ENCODE measurements at places on chromosomes 13 and 19.

- DNase-seq = no peak
Measured at GRCh38 chr19:38291855-38292254, 12.2 kb upstream of the C19orf33 start.

- DNase-seq = peak; percentile 66
Measured at GRCh38 chr19:19997656-19998268, 41.5 kb downstream of the ZNF682 start.

DNA sequence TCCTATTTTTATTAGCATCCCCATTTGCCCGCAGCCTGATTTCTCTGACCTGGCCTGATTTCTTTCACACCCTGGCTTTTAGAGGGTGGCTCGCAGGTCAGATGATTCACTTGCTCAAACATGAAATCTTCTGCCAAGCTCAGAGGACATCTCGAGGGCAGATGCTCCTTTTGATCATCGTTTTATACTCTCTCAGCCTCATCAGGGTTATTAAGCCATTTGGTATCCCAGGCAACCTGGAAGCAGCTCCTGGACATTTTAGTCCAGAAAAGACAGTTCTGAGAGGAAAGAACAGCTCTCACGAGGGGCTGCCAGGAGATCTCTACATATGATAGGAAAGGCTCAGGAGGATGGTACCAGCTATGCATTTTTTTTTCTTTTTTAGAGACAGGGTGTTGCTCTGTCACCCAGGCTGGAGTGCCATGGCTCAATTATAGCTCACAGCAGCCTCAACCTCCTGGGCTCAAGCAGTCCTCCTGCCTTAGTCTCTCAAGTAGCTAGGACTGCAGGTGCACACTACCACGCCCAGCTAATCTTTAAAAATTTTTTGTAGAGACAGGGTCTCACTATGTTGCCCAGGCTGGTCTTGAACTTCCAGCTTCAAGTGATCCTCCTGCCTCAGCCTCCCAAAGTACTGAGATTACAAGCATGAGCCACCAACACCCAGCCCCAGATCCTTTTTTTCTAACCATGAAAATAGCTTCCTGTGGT lies 165.4 kb downstream of the KATNAL1 start:
- DNase-seq = no peak

DNA sequence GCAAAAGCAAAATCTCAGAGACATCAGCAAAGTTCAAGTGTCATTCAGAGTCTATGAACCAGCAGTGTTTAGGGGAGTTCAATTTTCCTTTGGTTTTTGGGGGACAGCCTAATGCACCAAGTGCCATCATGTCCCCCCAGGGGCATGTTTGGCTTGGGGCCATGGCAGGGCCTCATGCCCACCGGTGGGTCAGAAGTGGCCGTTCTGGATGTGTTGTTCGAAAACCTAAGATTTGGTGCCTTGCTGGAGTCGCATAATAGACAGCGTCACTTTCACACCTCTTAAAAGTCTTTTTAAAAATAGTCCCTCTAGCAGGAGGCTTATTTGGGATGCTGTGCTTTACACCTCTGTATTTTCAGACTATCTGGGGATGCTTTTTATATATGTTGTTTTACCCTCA lies 250.1 kb downstream of the ZNF536 start:
- no peak for DNase-seq

DNA sequence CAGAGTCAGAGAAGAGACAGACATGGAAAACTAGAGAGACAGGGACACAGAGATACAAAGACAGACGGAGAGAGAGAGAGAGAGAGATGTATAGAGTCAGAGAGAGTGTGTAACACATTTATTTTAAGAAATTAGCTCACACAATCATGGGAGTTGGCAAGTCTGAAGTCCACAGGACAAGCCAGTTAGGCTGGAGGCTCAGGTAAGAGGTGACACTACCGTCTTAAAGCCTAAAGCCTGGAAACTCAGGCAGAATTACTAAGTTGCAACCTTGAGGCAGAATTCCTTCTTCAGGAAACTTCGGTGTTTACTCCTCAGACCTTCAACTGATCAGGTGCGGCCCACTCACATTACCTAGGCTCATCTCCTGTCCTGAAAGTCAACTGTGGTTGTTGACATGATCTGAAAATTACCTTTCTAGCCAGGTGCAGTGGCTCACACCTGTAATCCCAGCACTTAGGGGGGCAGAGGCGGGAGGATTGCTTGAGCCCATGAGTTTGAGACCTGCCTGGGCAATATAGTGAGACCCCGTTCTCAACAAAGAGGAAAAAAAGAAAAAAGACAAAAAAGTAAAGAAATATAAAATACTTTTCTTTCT lies 2.8 kb upstream of the TNFSF14 start:
- no peak for DNase-seq

GRCh38 chr19:57363688-57364181 lies 384 bp downstream of the TRAPPC2B start:
- no peak for DNase-seq
